ENCODE measurements at places on chromosomes 2 and 18. TPM values are rescaled to one million over a fixed set of nuclear protein-coding genes. Genes with fewer than 3 reads are reported as not detected.
A peak's percentile ranks its signal among the peaks of the same experiment; 100 is the strongest.

The IL1R1 gene
- total RNA-seq, result 142 TPM

GRCh38 chr2:236317938-236318396 lies 53.8 kb upstream of the ASB18 start:
- H3K36me3 ChIP-seq, result no peaks in the 10 kb centered on the region
- DNase-seq, result no peak
- H3K27ac ChIP-seq, result no peak overlapping the region
- H3K4me3 ChIP-seq, result no peak overlapping the region

DNA sequence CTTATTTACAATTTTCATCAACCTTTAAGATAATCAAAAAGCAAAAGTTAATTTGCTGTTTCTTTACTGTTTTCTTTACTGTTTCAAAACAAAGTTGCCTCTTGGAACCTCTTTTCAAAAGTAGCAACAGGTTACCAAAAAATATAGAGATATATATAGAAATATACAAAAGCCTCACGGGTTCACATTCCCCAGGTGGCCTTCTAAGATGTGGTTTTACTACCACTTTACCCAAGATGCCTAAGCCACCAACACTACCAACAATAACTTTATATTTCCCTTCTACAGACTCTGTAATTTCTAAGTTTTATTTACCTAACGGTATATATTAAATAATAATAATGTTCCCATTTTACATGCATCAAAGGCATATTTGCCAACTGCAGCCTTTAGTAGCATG lies 4.9 kb downstream of the CYB5A start:
- no peaks in the 10 kb centered on the region for H3K27me3 ChIP-seq
- DNase-seq, result no peak
- peak overlapping the region; percentile 80 for H3K27ac ChIP-seq
- H3K36me3 ChIP-seq, result no peaks in the 10 kb centered on the region

The SPDYA gene
- total RNA-seq, result 0.55 TPM

The TRIP12 gene
- total RNA-seq, result 203 TPM

The VWA3B gene
- 3.5 TPM for total RNA-seq

DNA sequence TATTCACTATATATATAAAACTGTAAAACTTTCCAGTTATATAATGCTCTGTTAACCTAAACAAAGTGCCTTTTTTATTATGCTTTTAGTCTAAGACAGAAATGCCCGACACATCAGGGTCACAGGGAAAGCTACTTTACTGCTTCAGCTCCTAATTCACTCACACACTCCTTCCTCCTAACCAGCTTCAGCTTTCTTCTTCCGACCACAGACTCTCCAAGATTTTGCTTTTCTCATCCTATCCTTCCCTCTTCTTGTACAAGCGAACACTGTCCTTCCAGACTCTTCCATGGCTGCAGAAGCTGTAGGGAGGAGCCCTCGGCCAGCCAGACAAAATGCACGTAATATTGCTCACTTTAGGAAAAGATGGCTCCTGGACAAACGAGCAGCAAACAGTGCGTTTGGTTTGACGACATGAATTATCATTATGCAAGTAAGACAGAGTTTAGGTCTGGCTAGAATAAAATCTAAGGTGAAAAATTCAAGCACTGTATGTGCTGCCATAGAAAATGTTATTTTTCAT lies 47.5 kb upstream of the HNRNPA3 start:
- H3K36me3 ChIP-seq, result no peaks in the 10 kb centered on the region
- peak overlapping the region; percentile 6 for H3K4me3 ChIP-seq
- peak; percentile 66 for DNase-seq
- H3K4me1 ChIP-seq, result peaks cover 9% of the 10 kb centered on the region

DNA sequence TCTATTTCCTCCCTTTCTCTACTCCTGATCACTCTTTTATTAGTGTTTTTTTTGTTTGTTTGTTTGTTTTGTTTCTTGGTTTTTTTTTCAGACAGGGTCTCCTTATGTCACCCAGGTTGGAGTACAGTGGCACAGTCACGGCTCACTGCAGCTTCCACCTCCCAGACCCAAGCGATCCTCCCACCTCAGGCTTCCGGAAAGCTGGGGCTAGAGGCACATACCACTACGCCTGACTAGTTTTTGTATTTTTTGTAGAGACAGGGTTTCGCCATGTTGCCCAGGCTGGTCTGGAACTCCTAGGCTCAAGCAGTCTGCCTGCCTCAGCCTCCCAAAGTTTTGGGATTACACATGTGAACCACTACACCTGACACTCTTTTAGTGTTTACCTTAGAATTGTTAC lies 122.3 kb downstream of the ATL2 start:
- no peaks in the 10 kb centered on the region for H3K27me3 ChIP-seq
- H3K27ac ChIP-seq, result no peak overlapping the region
- no peaks in the 10 kb centered on the region for H3K36me3 ChIP-seq
- DNase-seq, result no peak
- H3K4me1 ChIP-seq, result peaks cover 14% of the 10 kb centered on the region

DNA sequence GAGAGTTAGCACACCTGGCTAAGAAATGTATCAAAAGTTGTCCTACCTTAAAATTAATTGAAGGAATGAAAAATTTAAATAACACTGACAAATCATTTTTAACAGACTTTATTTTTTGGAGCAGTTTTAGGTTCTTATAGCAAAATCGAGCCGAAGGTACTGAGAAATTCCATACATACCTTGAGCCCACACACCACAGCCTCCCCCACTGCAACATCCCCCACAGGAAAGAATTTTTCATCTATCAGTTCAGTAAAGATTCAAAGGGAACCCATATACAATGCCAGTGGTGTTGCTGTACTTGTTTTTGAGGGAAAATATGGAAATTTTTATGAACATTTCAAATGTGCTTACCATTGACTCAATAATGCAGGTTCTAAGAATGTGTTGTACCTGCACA lies 169.8 kb upstream of the HS6ST1 start:
- no peak overlapping the region for H3K27ac ChIP-seq
- H3K4me1 ChIP-seq, result no peaks in the 10 kb centered on the region
- no peak overlapping the region for H3K4me3 ChIP-seq
- no peaks in the 10 kb centered on the region for H3K36me3 ChIP-seq
- no peak for DNase-seq
- H3K27me3 ChIP-seq, result peaks cover 7% of the 10 kb centered on the region

The TGFA gene
- total RNA-seq, result 15.6 TPM

DNA sequence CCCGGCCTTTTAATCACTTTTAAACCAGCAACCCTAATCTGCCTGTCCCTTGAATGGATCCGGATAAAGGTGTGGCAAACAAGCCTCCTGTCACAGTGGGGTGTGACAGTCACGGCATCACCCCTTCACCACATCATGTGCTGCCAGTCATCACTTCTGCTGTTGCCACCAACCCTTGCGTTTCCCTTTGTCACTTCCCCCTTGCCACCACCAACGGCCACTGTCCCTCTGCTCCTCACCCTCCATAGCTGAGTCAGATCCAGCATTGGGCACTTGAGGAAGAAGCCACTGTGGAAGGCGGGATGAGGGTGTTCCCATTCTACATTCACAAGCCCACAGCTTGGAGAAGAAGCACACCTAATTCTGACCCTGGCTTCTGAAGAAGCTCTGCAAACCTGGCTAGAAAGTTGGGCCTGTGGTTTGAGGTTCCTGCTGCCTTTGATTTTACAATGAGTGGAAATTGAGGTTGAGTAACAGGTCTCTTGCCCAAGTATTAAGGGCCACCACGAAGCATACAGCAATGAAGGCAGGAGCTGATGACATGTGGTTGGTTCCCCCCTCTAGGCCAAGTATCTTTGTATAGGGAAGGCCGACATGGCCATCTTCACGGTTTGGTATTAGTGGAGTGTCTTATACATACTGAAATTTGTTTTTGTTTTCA lies 22.9 kb upstream of the DARS1 start:
- no peaks in the 10 kb centered on the region for H3K36me3 ChIP-seq
- H3K27me3 ChIP-seq, result no peaks in the 10 kb centered on the region
- no peak overlapping the region for H3K4me3 ChIP-seq
- H3K27ac ChIP-seq, result peak overlapping the region; percentile 94

The MC2R gene
- not detected for total RNA-seq

- no peaks in the 10 kb centered on the region for H3K36me3 ChIP-seq
- no peaks in the 10 kb centered on the region for H3K4me1 ChIP-seq
- DNase-seq, result no peak
- no peaks in the 10 kb centered on the region for H3K27me3 ChIP-seq
These were observed 101.9 kb upstream of the NRP2 start for GRCh38 chr2:205580212-205580987.

DNA sequence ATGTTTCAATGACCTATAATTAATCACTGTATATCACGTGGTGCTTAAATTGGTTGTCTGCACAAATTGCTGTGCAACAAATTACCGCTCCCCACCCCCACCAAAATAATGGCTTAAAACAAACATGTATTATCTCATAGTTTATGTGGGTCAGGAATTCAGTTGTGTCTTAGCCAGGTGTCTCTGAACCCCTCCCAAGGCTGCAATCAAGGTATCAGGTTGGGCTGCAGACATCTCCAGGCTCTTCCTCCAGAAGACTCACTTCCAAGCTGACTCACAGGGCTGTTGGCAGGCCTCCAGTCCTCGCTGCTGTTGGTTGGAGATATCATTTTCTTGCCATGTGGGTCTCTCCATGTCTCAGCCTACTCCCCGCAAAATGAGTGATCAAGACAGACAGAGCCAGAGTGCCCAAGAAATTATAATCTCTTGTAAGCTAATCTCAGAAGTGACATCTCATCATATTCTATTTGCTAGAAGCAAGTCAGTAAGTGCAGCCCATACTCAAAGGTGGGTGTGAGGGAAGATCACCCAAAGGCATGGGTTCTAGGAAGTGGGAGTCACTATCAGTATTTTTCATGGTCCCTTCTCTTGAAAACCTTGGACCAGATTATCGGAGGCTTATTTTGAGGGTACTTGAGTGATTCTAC lies 38.4 kb downstream of the SPC25 start:
- no peak overlapping the region for H3K4me3 ChIP-seq
- no peaks in the 10 kb centered on the region for H3K4me1 ChIP-seq
- H3K27me3 ChIP-seq, result no peaks in the 10 kb centered on the region
- peaks cover 9% of the 10 kb centered on the region for H3K36me3 ChIP-seq
- no peak for DNase-seq
- no peak overlapping the region for H3K27ac ChIP-seq

DNA sequence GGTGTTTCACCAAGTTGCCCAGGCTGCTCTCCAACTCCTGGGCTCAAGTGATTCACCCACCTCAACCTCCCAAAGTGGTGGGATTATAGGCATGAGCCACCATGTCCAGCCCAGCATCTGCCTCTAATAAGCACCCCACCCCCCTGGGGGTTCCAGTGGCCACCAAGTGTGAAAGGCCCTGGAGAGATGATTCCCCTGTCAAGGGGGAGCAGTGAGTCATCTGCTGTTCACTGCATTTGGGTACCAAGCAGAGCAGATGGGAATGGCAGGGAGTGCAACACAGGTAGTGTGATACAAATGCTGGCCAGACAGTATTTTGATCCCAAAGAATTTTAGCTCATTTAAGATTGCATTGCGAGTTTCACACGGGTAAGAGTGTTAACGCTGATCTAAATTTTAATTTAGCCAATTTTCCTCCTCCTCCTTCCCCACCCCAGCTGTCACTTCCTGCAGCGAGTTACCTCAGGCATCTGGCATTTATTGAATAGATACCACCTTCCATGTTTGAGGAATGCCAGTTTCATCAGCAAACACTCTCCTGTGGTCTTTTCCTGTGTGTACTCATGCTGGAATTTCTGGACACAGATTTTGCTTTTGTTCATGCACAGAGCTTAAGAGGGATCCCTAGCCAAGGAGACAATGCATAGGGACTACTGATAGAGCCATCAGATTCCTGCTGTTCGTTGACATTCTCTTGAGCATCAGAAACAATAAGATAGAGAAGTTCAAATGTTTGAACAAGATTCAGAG lies 32.4 kb upstream of the NCK2 start:
- H3K36me3 ChIP-seq, result no peaks in the 10 kb centered on the region
- no peak overlapping the region for H3K27ac ChIP-seq
- no peaks in the 10 kb centered on the region for H3K4me1 ChIP-seq
- DNase-seq, result no peak

GRCh38 chr2:138499684-138500083 lies 1.9 kb upstream of the SPOPL start:
- no peak for DNase-seq
- H3K27ac ChIP-seq, result no peak overlapping the region
- no peak overlapping the region for H3K4me3 ChIP-seq

GRCh38 chr2:29921560-29921915 lies at the start of gene ALK:
ALK (minus strand) TSS chr2:29921586; CDS start chr2:29920659, 927 bp downstream.
- H3K27ac ChIP-seq, result no peak within 1 kb of the TSS
- peak; percentile 27 for DNase-seq
- H3K27me3 ChIP-seq, result peaks cover 46% of the 10 kb centered on the region

- peak; percentile 26 for DNase-seq
- H3K27ac ChIP-seq, result no peak overlapping the region
- H3K27me3 ChIP-seq, result peaks cover 47% of the 10 kb centered on the region
- no peak overlapping the region for H3K4me3 ChIP-seq
- no peaks in the 10 kb centered on the region for H3K36me3 ChIP-seq
- no peaks in the 10 kb centered on the region for H3K4me1 ChIP-seq
These were observed 258.3 kb upstream of the SALL3 start for GRCh38 chr18:78721238-78721875.

GRCh38 chr18:8153887-8154583 lies 455.2 kb upstream of the RAB12 start:
- no peaks in the 10 kb centered on the region for H3K4me1 ChIP-seq
- H3K36me3 ChIP-seq, result no peaks in the 10 kb centered on the region
- no peak for DNase-seq

DNA sequence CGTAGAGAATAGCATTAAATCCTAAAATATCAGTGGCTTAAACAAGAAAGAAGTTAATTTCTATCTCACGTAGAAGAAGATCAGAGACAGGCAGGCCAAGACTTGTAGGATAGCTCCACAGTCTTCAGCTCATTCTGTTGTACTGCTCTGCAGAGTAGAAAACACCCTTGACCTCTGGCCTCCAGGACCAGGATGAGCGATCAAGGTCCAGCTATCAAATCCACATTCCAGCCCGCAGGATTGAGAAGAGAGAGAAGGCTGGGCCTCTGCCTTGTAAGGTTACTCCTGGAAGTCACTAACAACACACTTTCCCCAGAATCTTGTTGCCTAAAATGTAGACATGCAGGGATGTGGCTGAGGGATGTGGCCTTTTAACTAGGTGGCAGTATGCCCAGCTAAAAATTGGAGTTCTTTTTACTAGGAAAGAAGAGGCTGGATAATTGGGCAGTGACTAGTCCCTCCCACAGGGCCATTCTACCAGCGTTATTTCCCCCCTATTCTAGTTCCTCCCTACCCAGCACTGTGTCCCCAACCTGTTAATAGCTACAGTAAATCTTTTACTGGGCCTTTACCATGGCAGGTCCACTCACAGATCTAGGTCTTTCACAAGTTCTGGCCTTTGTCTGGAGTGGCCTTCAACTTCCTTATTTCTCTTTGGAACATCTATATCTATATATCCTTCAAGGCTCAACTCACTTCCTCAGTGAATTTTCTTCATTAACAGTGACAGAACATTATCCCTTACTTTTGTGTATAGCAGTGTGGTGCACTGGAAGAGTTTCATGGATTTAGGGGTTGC lies 165.0 kb downstream of the DIS3L2 start:
- no peaks in the 10 kb centered on the region for H3K4me1 ChIP-seq
- H3K4me3 ChIP-seq, result no peak overlapping the region
- H3K27ac ChIP-seq, result no peak overlapping the region

The MROH2A gene
- total RNA-seq, result 0.32 TPM

Data from left lung (tissue), 14 donors.